ENCODE measurements at places on chromosomes 4 and X. TPM values are rescaled to one million over a fixed set of nuclear protein-coding genes. Genes with fewer than 3 reads are reported as not detected.

- no peak for DNase-seq
Measured at GRCh38 chr4:5711479-5712184, 631 bp downstream of the EVC start.

GRCh38 chr4:161463436-161463835 lies 700.4 kb downstream of the FSTL5 start:
- DNase-seq = no peak

GRCh38 chrX:39603230-39603629 lies 494.5 kb downstream of the BCOR start:
- DNase-seq = no peak

DNA sequence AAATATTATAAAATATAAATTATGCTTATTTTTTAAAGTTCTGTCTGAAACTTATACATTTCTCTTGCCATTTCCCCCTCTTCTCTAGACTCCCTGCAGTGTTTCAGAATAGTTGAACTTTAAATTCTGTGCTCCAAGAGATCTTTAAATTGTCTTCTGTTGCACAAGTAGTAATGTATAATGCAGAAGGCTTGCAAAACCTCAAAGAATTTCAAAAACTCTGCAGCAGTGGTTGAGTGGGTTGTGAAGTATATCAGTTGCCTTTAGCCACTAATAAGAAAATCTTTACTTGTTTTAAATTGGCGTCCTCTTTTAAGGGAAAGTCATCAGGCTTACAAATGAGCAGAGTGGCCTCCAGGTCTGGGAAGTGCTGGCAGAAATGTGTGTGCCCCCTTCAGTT lies 1153.3 kb upstream of the PABPC4L start:
- DNase-seq = no peak

DNA sequence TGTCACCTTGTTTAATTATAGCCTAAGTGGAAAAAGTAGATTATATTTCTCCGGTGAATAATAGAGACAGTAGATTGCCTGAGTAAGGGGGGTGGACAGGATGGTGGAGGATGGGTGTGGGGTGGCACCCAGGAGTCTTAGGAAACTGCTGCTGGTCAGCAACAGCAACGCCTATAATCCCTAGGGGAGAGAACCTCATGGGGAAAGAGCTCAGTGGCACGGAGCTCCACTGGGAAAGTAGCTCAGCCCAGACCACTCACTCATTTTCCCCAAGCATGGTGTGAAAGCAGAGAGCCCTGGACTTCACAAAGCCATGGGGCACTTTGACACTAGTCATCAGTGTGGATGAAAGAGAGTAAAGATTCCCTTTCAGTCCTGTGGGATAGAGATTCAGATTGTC lies 31.1 kb downstream of the METTL14 start:
- no peak for DNase-seq

DNA sequence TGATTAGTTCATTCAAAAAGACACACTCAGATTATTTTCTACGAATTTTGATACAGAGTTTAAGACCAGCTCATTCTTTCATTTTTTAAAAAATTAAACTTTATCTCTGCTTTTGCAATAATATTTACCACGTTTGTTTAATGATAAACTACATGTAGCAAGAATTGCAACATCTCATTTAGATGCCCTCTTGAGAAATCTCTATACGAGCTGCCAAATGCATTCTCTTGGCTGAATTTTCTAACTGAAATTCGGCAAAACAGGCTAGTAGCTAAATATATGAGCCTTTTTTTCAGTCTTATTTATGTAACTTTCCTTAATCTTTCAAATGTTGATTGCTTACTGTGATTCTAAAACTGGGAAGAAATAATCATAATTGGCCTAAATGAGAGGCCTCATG lies 2.1 kb upstream of the GC start:
- DNase-seq = no peak

DNA sequence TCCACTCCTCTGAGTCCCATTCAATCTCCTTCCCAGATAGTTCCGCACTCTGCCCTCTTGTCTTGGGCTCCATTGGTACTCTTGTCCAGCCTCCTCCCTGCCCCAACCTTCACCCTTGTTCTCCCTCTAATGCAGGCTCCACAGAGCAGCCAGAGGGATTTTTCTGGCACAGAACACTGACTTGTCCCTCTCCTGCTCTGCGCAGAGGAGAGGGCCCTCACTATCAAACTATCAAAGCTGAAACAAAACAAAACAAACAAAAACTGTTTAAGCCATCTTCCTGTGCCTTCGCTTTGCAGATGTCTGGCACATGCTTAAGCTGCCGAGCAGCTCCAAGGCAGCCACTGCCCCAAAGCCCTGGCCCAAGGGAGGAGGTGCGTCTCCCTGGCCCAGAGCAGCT lies 2.9 kb downstream of the CNGA2 start:
- no peak for DNase-seq

DNA sequence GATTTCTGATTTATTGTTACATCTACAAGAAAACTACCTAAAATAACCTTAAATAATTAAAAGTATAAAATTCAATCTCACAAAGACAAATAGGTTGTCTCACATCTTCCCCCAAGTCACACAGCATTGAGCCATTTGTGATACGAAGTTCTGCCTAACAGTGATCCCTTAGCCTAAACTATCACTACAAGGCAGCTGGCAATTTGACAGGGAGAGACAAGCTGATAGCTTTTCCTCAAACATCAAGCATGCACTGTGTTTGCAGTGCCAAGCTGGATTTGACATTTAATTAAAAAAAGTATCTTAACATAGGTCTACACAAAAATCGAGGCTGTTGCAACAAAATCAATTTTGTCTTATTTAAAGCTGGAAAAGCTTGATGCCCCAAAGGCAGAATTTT lies 464.7 kb upstream of the TRAM1L1 start:
- no peak for DNase-seq

DNA sequence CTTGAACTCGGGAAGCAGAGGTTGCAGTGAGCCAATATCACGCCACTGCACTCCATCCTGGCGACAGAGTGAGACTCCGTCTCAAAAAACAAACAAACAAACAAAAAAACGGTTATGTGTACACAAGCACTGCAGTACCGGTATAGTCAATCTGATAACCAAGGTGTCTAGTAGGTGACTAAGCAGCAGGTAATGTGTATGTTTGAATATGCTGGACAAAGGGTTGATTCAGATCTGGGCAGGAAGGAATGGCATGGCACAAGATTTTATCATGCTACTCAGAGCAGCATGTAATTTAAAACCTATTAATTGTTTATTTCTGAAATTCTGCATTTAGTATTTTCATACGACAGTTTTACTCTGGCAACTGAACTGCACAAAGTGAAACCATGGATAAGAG lies 41.7 kb downstream of the MAGEC1 start:
- no peak for DNase-seq

GRCh38 chr4:138161351-138161750 lies 80.8 kb downstream of the SLC7A11 start:
- no peak for DNase-seq

DNA sequence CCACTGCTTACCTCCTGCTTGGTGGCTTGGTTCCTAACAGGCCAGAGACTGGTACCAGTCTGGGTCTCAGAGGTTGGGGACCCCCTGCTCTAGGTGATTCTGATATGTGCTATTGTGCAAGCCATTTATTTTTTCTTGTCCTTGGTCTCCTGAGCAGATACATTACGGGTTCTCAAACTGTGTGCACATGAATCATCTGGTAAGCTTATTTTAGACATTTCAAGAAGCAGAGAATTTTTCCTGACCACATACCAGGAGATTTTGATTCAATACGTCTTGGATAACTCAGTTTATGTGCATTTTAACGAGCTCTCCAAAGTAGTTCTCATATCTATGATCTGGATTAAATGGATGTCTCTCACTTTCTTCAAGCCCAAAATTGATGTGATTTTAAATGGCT lies 77.2 kb downstream of the FHIP1A start:
- no peak for DNase-seq

The F8A2 gene
- not detected for total RNA-seq

The TBC1D8B gene
- total RNA-seq = 2.2 TPM

The TMPRSS11F gene
- not detected for total RNA-seq

The MTMR8 gene
- total RNA-seq = 4.6 TPM

The TREX2 gene
- total RNA-seq = 2.0 TPM

The CYSLTR1 gene
- 1.3 TPM for total RNA-seq

The CNOT6L gene
- 107 TPM for total RNA-seq

The SPANXN3 gene
- not detected for total RNA-seq
